Activated T-helper 17 cell treated with anti-CD3 and anti-CD28 coated beads, Interleukin-2, amount 50 U/mL, for 72 hours (primary cell): ENCODE measurements at places on chromosomes 4 and X.
A peak's percentile ranks its signal among the peaks of the same experiment; 100 is the strongest.

GRCh38 chr4:6910960-6911874 lies 1.6 kb downstream of the TBC1D14 start:
- no peak for ATAC-seq

GRCh38 chr4:73734530-73735001 lies 5.8 kb upstream of the CXCL8 start:
- no peak for ATAC-seq

DNA sequence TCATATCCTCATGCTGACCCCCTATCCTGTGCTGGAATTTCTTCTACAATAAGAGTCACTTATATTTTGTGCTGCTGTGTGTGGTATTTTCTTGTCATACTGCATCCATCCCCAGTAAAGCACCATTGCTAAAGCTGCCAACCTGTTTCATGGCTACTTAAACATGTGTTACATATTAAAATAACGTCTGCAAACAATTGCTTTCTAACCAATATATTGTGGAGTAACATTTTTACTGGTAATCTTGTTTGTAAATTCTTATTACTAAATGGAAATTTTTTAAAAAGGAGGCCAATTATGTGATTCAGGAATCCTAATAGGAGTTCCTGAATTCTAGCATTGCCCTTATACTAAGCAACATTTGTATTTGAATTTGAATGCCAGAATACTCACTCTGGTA lies 160.3 kb upstream of the VEGFC start:
- no peak for ATAC-seq

- ATAC-seq: peak; percentile 47
Measured at GRCh38 chr4:74874753-74875367, 58.1 kb upstream of the PARM1 start.

DNA sequence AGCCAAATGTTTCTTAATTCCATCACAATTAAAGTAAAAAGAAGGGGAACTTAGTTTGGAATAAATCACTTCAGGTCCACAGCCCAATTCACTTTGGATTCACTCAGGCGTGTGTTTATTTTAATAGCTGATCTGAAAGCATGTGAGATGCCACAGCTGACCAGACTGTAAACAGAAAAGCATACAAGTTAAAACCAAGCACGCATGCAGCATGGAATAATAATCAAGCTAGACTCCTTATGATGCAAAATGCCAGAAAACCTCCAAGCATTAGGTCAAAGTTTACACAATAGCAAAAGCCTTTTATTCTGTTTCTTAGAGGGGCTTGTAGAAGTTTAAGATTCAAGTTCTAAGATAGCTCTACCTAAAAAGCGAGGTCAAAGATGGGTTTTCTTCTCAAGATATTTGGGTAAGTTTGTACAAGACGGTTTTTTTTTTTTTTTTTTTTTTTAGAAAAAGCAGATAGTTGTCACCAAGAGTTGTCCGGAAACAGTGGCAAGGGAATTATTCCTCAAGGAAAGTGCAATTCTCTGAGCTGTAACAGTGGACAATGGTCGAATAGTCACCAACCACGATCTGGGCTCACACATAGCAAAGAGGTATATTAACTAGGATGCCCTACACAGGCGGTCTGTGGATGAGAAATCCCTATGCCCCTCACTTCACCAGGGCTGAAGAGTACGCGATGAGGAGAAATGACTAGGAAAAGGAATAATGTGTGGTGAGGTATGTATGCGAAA lies 763 bp upstream of the PRRG1 start:
- no peak for ATAC-seq

- no peak for ATAC-seq
Measured at GRCh38 chr4:3703677-3704521, 62.3 kb upstream of the ADRA2C start.

DNA sequence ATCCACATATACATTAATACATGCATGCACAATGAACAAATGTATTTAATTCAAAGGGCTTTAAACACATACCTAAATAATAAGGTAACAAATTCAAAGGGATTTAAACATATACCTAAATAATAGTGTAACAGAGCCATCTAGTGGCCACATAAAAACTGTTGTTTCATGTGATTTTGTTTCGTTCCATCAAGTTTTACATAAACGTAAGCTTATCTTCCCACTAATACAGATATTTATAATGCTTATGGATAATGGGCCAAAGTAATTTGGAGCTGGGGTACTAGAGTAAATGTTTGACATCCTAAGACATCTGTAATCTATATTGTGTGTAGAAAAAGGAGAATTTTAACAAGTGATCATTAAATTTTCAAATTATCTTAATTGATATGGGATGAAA lies 82.3 kb downstream of the PRSS12 start:
- ATAC-seq: no peak

DNA sequence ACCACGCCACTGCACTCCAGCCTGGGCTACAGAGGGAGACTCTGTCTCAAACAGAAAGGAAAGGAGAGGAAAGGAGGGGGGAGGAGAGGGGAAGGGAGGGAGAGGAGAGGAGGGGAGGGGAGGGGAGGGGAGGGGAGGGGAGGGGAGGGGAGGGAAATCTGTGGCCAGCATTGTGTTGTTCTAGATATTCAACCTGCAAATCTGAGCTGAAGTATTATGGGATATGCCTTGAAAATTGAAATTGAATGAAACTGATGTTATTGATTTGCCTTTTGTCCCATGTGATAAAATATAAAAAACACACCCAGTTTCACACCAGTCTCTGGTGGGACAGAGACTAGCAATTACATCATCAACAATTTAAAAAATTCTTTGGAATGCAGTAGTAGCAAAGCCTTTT lies 1.5 kb downstream of the SMIM31 start:
- ATAC-seq: no peak

GRCh38 chrX:99602107-99602506 lies 808.0 kb downstream of the PCDH19 start:
- ATAC-seq: no peak

- ATAC-seq: no peak
Measured at GRCh38 chrX:68579810-68580209, 67.7 kb upstream of the STARD8 start.

DNA sequence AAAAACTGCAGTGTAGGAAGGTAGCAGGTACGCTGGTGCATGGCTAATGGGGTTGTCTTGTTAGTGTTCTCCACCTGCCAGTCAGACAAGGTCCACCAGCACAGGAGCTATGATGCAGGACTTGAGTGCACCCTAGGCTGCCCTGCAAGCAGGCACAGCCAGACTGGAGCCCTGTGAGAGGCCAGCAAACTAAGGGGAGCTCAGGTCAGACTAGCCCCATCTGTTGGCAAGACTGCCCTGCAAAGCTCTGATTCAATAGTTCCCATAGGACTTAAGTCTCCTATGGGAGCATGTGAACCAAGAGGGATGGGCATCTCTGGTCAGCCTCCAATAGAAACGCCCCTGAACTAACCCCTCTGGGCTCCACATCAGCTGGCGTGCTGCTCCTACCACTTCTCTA lies 1307.3 kb downstream of the C4orf33 start:
- ATAC-seq: no peak

GRCh38 chr4:16812041-16812440 lies 86.4 kb downstream of the LDB2 start:
- no peak for ATAC-seq

- no peak for ATAC-seq
Measured at GRCh38 chr4:33890841-33891240, 2353.5 kb downstream of the ARAP2 start.

DNA sequence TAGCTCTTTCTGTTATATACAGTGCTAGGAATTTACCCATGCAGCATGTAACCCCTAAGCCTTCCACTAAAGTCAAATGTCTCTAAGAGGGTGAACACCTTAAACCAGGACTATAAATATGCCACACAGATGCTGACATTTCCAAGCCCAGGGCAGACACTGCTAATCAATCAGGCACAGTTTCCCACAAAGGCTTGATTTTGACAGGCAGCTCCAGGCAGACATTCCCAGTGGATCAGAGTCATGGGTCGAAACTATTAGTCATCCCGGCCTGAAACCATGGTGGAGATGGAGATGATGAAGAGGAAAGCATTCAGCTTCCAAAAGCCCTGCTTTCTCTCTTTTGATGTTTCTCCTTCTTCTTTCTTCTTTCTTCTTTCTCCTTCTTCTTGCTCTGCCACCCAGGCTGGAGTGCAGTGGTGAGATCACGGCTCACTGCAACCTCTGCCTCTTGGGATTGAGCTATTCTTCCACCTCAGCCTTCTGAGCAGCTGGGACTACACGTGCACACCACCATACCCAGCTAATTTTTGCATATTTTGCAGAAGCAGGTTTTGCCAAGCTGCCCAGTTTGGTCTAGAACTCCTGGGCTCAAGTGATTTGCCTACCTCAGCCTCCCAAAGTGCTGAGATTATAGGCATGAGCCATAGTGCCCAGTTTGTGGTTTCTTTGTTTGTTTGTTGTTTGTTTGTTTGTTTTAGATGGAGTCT lies 21.0 kb upstream of the SORCS2 start:
- ATAC-seq: no peak

- ATAC-seq: no peak
Measured at GRCh38 chrX:123698979-123699520, 33.8 kb downstream of the THOC2 start.

DNA sequence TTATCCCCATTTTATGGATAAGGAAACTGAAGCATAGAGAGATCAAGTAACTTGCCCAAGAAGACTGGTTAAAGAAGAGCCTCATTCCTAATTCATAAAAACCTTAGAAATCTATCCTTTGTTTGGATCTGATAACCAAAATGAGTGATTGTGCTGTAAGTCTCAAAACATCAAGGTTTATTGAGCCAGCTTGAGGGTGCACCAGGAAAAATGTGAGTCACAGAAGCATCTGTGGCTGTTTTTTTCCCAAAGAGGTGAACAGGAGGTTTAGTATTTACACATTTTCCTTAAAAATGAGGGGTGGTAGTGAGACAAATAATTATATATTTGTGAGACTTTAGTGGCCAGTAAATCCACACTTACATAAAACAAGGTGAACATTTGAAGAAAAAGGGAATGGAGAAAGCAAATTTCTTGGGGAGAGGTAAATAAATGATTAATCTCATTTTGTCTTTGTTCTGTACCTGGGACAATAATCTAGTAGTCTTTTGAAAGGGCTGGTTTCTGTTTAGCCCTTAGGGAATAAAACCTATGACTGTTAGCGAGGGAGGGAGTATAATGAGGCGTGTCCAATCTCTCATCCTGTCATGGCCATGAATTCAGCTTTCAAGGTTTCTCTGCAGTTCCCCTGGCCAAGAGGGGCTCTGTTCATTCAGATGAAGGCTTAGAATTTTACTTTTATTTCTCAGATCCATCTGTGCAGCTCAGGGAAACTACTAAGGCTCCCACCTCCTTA lies 12.2 kb upstream of the FMR1 start:
- no peak for ATAC-seq

DNA sequence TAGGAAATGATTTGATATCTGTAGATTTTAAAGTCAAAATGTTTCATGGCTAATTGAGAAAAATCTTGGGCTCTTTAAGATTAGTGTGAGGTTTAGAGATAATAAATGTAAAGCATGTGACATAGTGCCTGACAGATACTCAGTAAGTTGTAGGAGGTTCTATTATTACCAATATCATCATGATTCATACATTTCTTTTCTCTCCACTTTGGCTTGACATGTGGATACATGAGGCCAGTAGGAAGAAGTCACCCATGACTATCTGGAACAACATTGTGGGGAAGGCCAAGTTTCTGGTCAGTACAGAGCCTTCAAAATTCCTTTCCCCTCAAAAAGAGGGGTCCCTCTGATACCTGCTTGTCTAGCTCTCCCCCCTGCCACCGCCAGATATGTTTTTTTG lies 91.2 kb upstream of the SORBS2 start:
- ATAC-seq: no peak

DNA sequence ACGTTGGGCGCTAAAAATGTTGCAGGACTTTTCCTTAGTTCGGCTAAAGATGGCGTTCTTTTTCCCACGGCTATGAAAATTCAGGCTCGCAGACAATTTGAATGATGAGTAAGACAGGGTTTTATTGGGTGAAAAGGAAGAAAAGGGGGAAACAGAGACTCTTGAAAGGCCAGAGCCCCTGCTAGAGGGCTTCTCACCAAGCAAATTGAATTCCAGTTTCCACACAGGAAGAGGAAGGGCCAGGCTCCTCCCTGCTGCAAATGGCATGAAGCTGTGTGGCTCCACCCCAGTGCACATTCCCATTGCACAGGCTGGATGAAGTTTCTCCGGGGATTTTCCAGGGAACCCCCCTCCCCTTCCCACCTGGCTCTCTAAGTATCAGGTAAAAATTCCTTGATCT lies 210.9 kb downstream of the KLHL4 start:
- ATAC-seq: no peak

DNA sequence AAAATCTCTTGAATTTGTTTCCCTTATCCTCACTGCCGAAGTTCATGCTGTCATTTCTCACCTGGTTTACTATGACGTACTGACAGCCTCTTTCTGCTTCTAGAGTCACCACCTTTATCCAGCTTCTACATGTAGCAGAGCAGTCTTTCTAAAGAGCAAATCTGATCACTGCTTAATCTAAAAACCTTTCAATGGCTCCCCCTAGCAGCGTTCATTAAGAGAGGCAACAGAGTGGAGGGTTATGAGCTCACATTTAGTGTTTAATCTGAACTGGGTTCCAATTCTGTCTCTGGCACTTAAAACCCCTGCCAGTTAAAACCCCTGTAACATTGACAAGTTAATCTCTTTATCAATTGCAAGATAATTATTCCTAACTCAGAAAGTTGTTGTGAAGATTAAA lies 4.4 kb downstream of the RBPJ start:
- ATAC-seq: peak; percentile 20

- no peak for ATAC-seq
Measured at GRCh38 chrX:71365356-71365874, 742 bp upstream of the TAF1 start.

DNA sequence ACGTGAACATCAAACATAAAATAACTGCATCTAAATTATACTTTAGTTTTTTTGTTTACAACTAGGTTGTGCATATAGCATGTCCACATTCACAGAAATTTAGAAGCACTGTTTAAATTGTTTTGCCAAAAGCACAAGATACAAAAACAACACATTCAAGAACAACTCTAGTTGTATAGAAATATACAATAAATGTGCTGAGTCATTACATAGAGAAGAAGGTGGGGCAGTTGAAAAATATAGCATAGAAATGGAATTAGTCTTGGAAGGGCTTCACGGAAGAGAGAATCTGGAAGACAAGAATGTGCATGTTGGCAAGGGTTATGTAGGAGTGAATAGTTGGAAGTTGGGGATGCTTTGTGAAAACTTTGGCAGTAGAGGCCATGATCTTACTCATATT lies 239.0 kb upstream of the GLRA2 start:
- ATAC-seq: no peak

DNA sequence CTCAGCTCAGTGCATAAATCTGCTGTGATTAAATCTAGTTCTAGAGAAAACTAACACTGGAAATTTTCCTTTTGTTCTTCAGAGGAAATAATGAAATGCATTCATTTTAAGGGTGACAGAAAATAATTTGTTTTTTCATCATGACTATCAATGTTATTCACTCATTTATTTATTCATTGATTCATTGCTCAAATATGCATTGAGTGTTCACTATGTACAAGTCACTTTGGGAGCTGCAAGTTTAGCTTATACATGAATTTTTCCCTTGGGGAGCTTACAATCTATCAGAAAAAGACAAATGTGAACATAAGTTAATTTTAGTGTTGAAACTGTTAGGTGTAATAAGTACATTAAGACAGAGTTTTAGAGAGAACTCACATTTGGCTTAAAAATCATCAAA lies 897.8 kb downstream of the CENPC start:
- no peak for ATAC-seq

- ATAC-seq: no peak
Measured at GRCh38 chr4:7985891-7986441, 46.3 kb upstream of the AFAP1 start.

- ATAC-seq: no peak
Measured at GRCh38 chrX:29902004-29902403, 313.4 kb upstream of the MAGEB2 start.
